T-helper 17 cell (primary cell): ENCODE measurements at places on chromosomes 6 and 20.

DNA sequence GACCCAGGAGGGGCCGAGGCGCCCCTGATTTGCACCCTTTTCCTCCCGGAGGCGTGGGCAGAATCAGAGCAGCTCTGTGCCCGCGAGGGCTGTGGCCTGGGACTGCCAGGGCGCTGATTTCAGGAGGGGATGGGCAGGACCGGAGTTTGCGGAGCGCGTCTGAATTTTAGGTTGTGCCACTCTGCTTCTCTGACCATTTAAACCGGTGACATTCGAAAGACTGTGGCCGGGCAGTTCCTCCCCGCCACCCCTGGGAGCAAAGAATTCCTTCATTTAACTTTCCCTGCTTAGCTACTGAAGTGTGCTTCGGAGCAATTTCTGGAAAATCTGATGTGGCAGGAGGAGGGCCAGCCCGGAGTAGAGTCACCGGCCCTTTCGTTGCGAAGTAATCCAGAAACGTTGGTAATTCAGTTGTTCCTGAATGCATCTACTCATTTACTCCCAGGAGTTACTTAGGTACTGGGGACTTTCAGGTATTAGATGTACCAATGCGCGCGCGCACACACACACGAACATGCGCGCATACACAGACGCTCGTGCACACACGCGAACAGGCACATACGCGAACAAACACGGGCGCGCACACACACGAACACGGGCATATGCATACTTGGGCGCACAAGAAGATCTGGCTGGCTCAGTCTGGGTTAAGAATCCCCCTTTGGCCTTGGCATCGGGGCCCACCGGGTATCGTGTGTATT is 568 bp downstream of the CCDC170 start:
- DNase-seq = no peak

- no peak for DNase-seq
Observed at GRCh38 chr6:149933036-149933435, 8.8 kb upstream of the ULBP2 start.

DNA sequence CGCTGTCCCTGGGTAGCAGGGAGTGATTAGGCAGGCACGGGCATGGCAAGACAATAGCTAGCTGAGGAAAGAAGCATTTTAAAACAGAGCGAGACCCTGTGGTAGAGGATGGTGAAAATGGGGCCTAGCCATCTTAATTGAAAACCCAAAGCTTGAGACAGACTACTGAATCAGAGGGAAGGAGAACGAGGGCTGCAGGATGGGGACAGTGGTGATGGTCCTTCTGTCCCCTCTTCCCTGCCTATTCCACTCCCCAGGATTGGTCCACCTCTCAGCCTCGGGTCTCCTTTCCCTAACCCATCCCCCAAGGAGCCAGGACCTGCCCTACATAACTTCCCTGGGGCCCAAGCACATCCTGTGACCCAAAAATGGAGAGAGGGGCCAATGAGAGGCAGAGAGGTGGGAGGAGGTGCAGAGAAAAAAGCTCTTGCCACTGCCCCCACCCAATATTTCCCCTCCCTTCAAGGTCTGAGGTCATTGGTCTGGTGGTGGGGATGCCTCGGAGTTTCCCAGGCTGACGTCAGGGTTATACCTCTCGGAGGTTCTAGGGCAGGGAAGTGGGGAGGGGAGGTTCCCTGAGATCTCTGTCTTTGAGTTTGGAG is 884 bp upstream of the CUTA start:
- peak; percentile 78 for DNase-seq

- DNase-seq = no peak
Observed at GRCh38 chr20:50713657-50714101, 17.7 kb upstream of the PARD6B start.

DNA sequence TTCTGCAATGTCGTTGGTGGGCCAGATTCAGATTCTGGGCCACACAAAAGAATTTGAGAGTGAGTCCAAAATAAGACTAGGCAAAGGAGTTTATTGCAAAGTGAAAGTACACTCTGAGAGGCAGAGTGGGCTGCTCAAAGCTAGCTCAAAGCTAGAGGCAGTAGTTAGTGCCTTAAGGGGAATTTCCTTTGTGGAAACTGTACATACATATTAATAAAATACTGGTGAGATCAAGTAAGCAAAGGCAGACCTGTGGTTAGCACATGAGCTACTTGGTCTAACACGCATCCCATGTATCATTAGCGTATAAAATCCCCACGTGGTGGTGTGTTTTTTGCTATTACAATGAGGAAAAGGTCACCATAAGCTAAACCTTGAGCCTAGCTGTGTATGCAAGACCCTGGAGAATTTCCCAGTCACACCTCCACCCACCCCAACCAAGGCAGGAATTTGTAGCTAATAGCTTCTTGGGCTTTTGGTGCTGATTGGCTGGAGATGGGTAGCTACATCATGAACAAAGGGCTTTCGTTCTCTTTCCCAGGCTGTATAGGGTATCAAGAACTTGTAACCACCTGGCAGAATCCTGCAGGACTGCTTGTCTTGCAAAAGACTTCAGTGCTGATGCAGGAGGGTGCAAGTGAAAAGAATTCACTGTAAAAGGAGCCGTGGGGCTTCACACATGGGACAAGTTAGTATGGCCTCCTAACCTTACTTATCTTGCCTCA is 14.7 kb upstream of the TRIM26 start:
- DNase-seq = no peak

GRCh38 chr6:12164508-12164770 is 125.7 kb upstream of the EDN1 start:
- DNase-seq = no peak
